A549 treated with CORT108297 at 1 μM for 4 hours (cell line): ENCODE measurements at places on chromosomes 6 and 20. TPM values are rescaled to one million over a fixed set of nuclear protein-coding genes. Genes with fewer than 3 reads are reported as not detected.

GRM1 gene
- 0.02 to 0.06 TPM (median 0.03 TPM) in 3 of 5 replicates, not detected in the others for total RNA-seq

PPP1R14C gene
- 0.71 to 1.2 TPM (median 1.1 TPM) in 5 replicates for total RNA-seq

TRIM15 gene
- 0.08 to 0.09 TPM in 2 of 5 replicates, not detected in the others for total RNA-seq

MYLK4 gene
- total RNA-seq: 0.12 to 0.18 TPM (median 0.13 TPM) in 5 replicates

LTB gene
- 0.22 to 0.38 TPM (median 0.33 TPM) in 5 replicates for total RNA-seq

MATN4 gene
- 0.06 to 0.14 TPM (median 0.12 TPM) in 5 replicates for total RNA-seq

EYA2 gene
- total RNA-seq: 2.0 to 3.3 TPM (median 2.9 TPM) in 5 replicates

BMP2 gene
- total RNA-seq: 0.43 to 0.69 TPM (median 0.55 TPM) in 5 replicates

COL9A1 gene
- total RNA-seq: 0.03 to 0.05 TPM in 2 of 5 replicates, not detected in the others

OLIG3 gene
- not detected in 5 replicates for total RNA-seq

SLC2A10 gene
- not detected in 5 replicates for total RNA-seq

TREM2 gene
- not detected in 5 replicates for total RNA-seq

KCNK5 gene
- 0.91 to 1.6 TPM (median 1.2 TPM) in 5 replicates for total RNA-seq

C4A gene
- total RNA-seq: 0.48 to 1.5 TPM (median 1.1 TPM) in 5 replicates

CLIC5 gene
- total RNA-seq: not detected in 5 replicates
